ENCODE measurements at places on chromosomes 5 and 9.

- DNase-seq = no peak
Observed at GRCh38 chr9:8221462-8221861, 421.9 kb upstream of the DMAC1 start.

DNA sequence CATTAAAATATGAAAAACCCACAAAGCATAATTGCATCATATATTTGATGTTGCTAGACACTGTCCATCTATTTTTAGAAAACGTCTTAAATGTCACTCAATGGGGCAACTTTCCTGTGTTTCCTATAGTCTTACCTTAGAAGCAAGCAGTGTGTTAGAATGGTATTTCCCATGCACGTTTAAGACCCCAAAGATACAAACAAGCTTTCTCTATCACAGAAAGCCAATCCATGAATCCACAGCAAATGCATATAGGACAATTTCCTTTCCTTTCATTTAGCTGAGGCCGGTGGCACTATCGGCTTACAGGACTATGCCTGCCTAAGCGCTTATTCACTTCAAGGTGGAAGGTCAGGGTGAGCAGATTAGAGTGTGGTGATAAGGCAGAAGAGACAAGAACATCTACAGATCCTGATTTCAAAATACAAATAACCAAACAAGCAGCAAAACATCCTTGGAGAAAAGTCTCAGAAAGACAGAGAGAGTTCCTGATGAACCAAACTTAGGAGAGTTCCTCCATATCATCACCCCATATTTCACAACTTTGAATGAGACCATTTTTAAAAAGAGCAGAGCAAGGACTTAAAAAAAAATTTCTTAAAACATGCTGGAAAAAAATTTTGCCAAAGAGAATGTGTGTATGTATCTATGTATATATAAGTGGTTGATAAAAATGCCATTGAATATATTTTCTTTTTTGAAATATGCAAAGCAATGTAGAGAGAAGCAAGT lies 57.2 kb downstream of the MEF2C start:
- DNase-seq = no peak

GRCh38 chr9:95038666-95039065 lies 278.8 kb downstream of the FANCC start:
- no peak for DNase-seq

GRCh38 chr5:38497946-38498345 lies 58.5 kb downstream of the LIFR start:
- DNase-seq = no peak

GRCh38 chr9:136090768-136091581 lies 4.1 kb downstream of the NACC2 start:
- no peak for DNase-seq

DNA sequence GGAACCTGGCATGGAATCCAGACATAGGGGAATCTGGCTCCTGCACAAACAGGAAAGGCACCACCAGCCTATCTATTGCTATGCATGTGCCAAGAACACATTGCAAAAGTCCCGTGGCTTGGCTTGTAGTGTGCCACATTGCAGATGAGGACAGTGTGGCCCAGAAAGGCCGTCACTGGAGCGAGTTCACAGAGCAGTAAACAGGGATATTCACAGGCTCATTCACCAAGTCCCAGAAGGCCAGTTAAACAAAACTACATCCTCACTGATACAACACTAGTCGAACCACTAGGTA lies 39.6 kb upstream of the TRIM32 start:
- no peak for DNase-seq

Data from stimulated activated CD4-positive, alpha-beta T cell treated with anti-CD3 and anti-CD28 coated beads, Interleukin-15, amount 100 ng/mL, for 1 hour (primary cell).